ENCODE measurements at places on chromosomes 1 and 21. TPM values are rescaled to one million over a fixed set of nuclear protein-coding genes. Genes with fewer than 3 reads are reported as not detected.

The S100A9 gene
- polyA plus RNA-seq, result 21.2 TPM

The LAMC1 gene
- 249 TPM for polyA plus RNA-seq

The SLC44A3 gene
- polyA plus RNA-seq, result 4.1 TPM

The C1orf87 gene
- 0.80 TPM for polyA plus RNA-seq

The RSRP1 gene
- 68.6 TPM for polyA plus RNA-seq

The ELOVL1 gene
- 30.1 TPM for polyA plus RNA-seq

The DMRTA2 gene
- polyA plus RNA-seq, result 0.05 TPM

The ATP1A4 gene
- polyA plus RNA-seq, result 2.8 TPM

The CFAP107 gene
- polyA plus RNA-seq, result 0.99 TPM

The FCGR2B gene
- 0.16 TPM for polyA plus RNA-seq

The IL22RA1 gene
- polyA plus RNA-seq, result not detected

The STPG1 gene
- polyA plus RNA-seq, result 1.8 TPM

The RNU1-2 gene
- polyA plus RNA-seq, result not detected

The OR2M3 gene
- polyA plus RNA-seq, result 0.01 TPM

The ARMH1 gene
- 1.8 TPM for polyA plus RNA-seq

The FALEC gene
- polyA plus RNA-seq, result 1.1 TPM

The CFAP141 gene
- polyA plus RNA-seq, result not detected

The PTPRC gene
- polyA plus RNA-seq, result 5.0 TPM

The OR2L13 gene
- polyA plus RNA-seq, result not detected

The SH3D21 gene
- 2.8 TPM for polyA plus RNA-seq

The HHAT gene
- polyA plus RNA-seq, result 4.1 TPM

The TNFSF18 gene
- polyA plus RNA-seq, result 0.11 TPM

The RGS16 gene
- polyA plus RNA-seq, result 5.5 TPM

The TSPEAR gene
- 0.13 TPM for polyA plus RNA-seq

The C1orf185 gene
- not detected for polyA plus RNA-seq

The VAMP4 gene
- 7.8 TPM for polyA plus RNA-seq

The KHDRBS1 gene
- polyA plus RNA-seq, result 123 TPM

The SYT14 gene
- 1.7 TPM for polyA plus RNA-seq

The OR10J1 gene
- polyA plus RNA-seq, result not detected

The CFHR4 gene
- not detected for polyA plus RNA-seq

The SYF2 gene
- 56.5 TPM for polyA plus RNA-seq

The LMO4 gene
- polyA plus RNA-seq, result 46.6 TPM

The FABP3 gene
- polyA plus RNA-seq, result 160 TPM

The CNR2 gene
- polyA plus RNA-seq, result 0.06 TPM

The FMO5 gene
- 2.7 TPM for polyA plus RNA-seq

The KCNJ15 gene
- 0.16 TPM for polyA plus RNA-seq

The BACE2 gene
- polyA plus RNA-seq, result 29.1 TPM

The SLC6A17 gene
- polyA plus RNA-seq, result 0.25 TPM

The ERG gene
- 16.4 TPM for polyA plus RNA-seq

The ANGPTL3 gene
- polyA plus RNA-seq, result 0.30 TPM

The RPL11 gene
- 3,009 TPM for polyA plus RNA-seq

The SLC9C2 gene
- polyA plus RNA-seq, result not detected

The KCNT2 gene
- polyA plus RNA-seq, result 6.4 TPM

The FCGR3A gene
- 0.81 TPM for polyA plus RNA-seq

The CLCA4 gene
- polyA plus RNA-seq, result not detected

The CHI3L2 gene
- polyA plus RNA-seq, result 0.30 TPM

The KAZN gene
- 12.8 TPM for polyA plus RNA-seq

The L1TD1 gene
- 0.80 TPM for polyA plus RNA-seq

The RBM11 gene
- polyA plus RNA-seq, result 0.09 TPM

The OPTC gene
- not detected for polyA plus RNA-seq

The PRRC2C gene
- polyA plus RNA-seq, result 56.7 TPM

The ZNF593OS gene
- 1.5 TPM for polyA plus RNA-seq

The LORICRIN gene
- polyA plus RNA-seq, result not detected

The HSPA6 gene
- 0.57 TPM for polyA plus RNA-seq

The PTGFRN gene
- polyA plus RNA-seq, result 99.9 TPM

The CDK18 gene
- polyA plus RNA-seq, result 8.1 TPM

The SLAMF8 gene
- polyA plus RNA-seq, result 0.47 TPM
